ENCODE measurements at places on chromosomes 2 and 18.

DNA sequence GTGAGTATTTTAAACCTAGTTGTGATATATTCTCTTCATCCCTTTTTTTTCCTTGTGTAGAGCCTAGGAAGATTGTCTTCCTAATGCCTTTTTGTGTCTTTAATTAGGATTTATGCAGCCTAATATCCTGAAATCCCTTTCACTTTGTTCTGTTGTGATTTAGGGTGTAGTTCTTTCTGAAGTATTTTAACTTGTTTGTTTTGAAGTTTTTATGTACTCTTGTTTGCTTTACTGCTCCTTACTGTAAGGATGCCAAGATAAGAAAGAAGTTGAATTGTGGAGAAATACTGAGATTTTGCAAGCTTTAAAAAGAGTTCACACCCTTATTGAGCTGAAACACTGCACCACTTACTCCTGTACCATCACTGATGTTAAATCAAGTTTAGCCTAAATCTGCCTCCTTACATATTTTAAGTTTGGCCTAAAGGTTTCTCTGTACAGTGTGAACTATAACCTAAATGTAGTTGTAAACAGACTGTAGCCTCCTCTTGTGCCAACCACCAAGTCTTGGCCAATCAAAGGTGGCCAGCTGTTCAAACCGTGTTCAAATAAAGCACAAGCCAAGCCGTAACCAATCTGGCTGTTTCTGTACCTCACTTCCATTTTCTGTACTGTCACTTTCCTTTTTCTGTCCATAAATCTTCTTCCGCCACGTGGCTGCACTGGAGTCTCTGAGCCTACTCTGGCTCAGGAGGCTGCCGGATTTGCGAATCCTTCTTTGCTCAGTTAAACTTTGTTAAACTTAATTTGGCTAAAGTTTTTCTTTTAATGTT lies 17.7 kb upstream of the ACOXL start:
- no peak for DNase-seq

DNA sequence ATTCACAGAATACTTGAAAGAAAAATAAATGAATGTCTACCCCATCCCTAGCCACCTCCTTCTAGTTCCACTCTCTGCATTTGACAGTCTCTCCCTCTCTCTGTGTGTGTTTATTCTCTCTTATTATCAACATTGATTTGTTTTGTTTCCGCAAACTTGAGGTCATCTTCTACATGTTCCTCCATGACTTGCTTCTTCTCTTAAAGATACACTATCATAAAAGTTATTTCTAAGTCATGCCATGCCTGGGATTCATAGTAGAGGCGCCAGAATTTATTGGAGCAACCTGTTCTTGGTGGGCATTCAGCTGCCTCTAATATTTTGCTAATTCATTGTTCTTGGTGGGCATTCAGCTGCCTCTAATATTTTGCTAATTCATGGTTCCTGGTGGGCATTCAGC lies 58.9 kb upstream of the SMAD7 start:
- no peak for DNase-seq

DNA sequence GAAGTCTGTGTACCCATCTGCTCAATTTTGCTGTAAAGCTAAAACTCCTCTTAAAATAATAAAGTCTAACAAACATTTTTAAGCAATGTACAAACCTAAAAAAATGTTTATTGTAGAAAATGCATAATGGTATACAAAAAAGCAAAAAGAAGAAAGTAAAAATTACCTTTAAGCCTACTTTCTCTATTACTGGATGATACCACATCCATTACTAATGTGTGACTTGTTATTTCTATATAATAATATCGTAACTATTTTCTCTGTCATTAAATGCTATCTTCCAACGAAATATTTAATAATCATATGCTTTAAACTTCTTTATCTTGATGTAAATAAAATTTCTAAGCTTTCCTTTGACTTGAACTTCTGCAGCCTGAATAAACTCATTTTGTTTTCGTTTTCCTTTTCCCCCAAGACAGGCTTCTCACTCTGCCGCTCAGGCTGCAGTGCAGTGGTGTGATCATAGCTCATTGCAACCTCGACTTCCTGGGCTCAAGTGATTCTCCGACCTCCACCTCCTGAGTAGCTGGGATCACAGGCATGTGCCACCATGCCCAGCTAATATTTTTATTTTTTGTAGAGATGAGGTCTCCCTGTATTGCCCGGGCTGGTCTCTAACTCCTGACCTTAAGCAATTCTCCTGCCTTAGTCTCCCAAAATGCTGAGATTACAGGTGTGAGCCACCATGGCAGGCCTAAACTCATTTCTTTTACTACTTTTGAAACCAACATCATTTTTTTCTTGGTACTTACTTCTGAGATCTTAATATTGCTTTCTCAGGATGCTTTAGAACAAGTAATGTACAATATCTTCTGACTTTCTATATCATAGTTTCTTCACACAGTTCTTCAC lies 18.1 kb upstream of the DNAH7 start:
- no peak for DNase-seq

- DNase-seq = no peak
Measured at GRCh38 chr2:235642446-235643098, 148.7 kb downstream of the AGAP1 start.

GRCh38 chr2:97664636-97664970 lies 759 bp upstream of the ACTR1B start:
- no peak for DNase-seq

- no peak for DNase-seq
Measured at GRCh38 chr18:9096007-9096371, 6.5 kb upstream of the NDUFV2 start.

DNA sequence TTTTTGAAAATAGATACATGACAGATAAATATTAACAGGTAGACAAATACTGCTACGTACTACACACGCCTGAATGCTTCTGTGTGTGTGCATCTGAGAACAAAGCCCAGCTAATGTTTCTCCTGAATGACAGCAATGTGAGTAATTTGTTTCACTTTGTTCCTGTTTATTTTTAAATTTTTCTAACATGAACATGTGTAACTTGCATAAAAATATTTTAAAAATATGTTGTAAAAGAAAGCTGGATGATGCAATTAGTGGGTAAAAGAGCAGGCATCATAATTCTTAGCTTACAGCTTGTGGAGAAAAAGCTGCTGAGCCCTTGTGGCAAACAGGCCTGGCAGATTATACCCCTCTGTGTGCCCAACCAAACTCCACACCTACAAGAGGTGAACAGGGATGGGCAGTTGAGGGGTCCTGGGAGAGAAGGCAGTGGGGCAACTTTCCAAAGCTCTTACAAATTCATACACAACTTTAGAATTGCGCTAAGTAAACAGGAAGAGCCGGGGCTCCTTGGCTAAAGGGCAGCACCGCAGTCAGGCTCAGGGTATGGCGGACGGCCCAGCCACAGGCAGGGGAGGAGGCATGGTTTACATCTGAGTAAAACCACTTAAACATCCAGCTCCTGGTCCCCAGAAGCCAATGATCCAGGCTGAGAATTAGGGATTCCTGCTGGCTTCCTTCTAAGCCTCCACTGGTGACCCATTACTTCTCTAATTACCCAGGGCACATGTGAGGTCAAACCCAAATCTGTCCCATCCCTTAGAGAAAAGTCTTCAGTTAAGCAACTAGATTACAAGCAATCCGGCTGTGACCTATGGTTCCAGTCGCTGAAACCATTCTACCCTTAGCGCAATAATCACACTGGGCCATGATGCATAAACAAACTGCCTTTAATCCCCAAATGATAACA lies 14.0 kb downstream of the PXDN start:
- DNase-seq = no peak

GRCh38 chr2:152881527-152881926 lies 163.1 kb downstream of the ARL6IP6 start:
- no peak for DNase-seq

DNA sequence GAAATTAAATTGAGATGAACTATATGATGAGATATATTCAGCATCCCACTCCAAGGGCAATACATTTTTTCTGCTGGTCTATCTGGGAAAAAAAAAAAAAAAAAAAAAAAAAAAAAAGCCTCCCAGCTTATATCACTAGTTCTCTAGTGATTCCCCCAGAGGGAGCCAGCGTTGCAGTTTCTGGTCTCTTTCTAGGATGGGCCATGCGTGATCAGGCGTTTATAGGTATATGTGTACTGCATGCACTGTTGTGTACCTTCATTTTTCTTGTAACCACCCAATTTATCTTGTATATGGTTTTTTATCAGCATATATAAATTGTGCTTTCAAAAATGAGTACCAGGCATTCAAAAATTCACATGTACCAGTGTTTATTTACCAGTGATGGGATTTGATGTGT lies 35.1 kb downstream of the DCDC2C start:
- no peak for DNase-seq

GRCh38 chr2:74512744-74513604 lies 1.3 kb upstream of the TLX2 start:
- no peak for DNase-seq

GRCh38 chr18:6434987-6435709 lies 20.4 kb upstream of the L3MBTL4 start:
- DNase-seq = no peak

GRCh38 chr2:217286833-217287232 lies 427.0 kb upstream of the TNP1 start:
- DNase-seq = no peak

- DNase-seq = no peak
Measured at GRCh38 chr2:63842149-63843061, 709 bp downstream of the UGP2 start.

DNA sequence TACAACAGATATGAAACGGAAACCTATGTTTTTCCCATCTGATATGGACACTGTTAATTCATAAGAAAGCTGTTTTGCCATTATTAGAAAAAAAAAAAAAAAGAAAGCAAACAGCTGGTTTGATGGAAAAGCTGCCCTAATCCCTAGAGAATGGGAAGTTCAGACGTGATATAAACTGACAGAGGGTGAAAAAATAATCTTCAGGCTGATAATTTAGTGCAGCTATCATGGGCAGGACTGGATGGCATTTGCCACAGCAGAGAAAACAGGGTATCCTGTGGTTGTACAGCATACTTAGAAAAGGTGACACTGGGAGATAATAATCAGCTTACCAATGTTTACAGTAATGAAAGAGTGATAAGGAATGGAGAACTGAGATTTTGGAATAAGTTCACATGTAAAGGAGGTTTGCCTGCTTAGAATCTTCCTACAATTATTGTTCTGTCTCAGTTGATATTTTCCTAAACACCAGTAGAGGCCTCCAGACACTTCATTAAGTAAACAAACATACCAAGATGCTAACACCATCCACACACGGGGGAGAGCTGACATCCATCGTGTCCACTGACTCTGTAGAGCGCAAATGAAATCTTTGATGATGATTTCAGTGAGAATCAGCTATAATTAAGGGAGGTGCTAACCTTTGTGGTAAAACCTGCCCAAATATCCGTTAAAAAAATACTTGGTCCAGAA lies 211.6 kb upstream of the MMADHC start:
- DNase-seq = no peak

- DNase-seq = no peak
Measured at GRCh38 chr2:67466734-67467133, 69.6 kb downstream of the ETAA1 start.

- DNase-seq = no peak
Measured at GRCh38 chr18:74153377-74153776, 5.1 kb downstream of the TIMM21 start.

- no peak for DNase-seq
Measured at GRCh38 chr2:161979490-161979889, 94.5 kb downstream of the DPP4 start.

Data from activated T-cell treated with anti-CD3 and anti-CD28 coated beads, Interleukin-2, amount 50 U/mL, for 4 hours (primary cell).